ENCODE measurements at places on chromosomes 1 and 21. TPM values are rescaled to one million over a fixed set of nuclear protein-coding genes. Genes with fewer than 3 reads are reported as not detected.
A peak's percentile ranks its signal among the peaks of the same experiment; 100 is the strongest.

DNA sequence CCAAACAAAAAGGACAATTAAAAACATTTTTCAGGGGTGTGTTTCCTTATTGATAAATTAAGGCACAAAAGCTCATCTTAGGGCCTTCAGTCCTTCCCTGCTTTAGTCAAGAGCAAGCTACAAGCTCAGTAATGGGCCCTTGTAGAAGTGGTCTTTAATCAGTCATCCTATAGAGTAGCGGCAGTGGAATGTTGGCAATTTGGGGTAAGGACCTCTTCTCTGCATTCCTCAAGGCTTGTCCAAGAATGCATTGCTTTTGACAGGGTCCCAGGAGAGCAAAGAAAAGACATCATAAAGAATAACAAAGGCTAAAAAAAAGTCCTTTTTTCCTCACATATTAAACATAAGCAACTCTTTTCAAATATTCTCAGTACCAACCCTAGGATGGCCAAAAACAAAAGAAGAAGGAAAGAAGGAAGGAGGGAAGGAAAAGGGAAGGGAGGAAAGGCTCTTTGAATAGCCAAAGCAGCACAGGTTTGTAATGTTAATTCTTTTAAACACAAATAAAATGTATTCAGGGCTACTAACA is 27.3 kb upstream of the CAMK1G start:
- no peaks in the 10 kb centered on the region for H3K27me3 ChIP-seq
- H3K4me1 ChIP-seq: no peaks in the 10 kb centered on the region
- no peak for DNase-seq
- H3K27ac ChIP-seq: no peak overlapping the region

GRCh38 chr1:46002551-46003150 is 129.8 kb downstream of the PIK3R3 start:
- no peaks in the 10 kb centered on the region for H3K4me1 ChIP-seq
- H3K27me3 ChIP-seq: no peaks in the 10 kb centered on the region
- no peak overlapping the region for H3K27ac ChIP-seq

DNA sequence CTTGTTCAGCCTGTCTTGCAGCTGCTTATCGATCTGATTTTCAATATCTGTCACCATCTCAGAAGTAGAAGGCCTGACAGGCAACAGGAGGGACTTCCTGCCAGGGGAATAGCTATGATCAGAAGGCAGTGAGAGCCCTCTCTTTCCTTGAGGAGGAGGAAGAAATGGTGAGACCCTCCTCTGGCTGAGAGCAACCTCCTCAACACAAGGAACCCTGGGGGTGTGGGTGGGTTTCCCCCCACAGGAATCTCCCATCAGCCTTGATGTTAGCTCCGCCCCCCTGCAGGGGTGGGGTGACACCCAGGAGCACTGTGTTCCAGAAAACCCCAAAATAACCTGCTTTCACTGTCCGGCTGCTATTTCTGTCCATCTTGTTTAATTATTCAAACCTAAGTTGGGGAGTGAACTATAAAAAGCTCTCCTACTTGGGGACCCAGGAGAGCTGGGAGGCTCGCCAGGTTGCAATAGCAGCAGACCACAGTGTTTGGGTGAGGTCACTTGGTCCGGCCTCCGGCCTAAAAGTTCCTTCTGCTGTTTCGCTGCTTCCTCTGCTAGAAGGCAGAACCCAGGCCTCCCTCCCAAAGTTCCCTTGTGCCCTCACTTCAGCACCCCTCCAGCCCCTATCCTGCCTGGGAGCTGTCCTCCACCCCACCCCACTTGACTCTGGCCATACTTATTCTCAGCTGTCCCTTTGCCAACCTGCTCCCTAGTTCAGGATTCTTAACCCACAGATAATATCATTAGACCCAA is 7.8 kb upstream of the MEF2D start:
- no peaks in the 10 kb centered on the region for H3K36me3 ChIP-seq
- H3K27me3 ChIP-seq: no peaks in the 10 kb centered on the region
- peak; percentile 65 for DNase-seq
- H3K4me1 ChIP-seq: peaks cover 81% of the 10 kb centered on the region

DNA sequence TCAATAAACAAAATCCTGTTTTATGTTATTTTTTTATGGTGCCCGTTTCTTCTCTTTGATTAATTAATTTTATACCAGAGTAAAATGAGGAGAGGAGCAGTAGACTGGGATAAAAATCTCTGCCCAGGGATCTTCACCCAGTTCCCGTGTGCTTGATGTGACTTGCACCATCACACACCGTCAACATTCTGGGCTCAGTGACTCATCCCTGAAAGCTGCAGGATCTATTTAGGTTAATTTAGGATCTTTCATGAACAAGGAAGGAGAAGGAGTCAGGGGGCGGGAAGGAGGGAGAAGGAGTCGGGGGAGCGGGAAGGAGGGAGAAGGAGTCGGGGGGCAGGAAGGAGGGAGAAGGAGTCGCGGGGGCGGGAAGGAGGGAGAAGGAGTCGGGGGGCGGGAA is 182.4 kb downstream of the SMYD3 start:
- DNase-seq: no peak
- no peak overlapping the region for H3K27ac ChIP-seq
- H3K4me1 ChIP-seq: no peaks in the 10 kb centered on the region
- no peak overlapping the region for H3K4me3 ChIP-seq

NUF2 gene
- total RNA-seq: 5.2 TPM

HSPA6 gene
- total RNA-seq: 0.58 TPM

LRRC39 gene
- 0.45 TPM for total RNA-seq

LENEP gene
- 11.6 TPM for total RNA-seq

TFF2 gene
- total RNA-seq: 2.3 TPM

DNA sequence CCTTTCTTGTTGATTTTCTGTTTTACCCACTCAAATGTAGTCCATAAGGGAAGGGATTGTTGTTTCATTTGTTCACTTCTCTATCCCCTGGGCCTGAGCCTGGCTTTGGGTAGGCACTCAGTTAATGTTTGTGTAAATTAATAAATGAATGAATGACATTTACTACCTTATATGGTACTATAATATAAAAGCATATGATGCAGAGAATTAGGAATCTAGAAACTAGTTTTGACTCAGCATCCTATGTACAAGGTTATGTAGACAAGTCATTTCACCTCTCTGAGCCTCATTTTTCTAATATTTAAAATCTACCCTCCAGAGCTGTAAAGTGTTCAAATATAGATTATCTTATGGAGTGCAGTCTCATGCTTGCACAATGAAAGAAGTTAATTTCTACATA is 68.9 kb upstream of the S1PR1 start:
- no peaks in the 10 kb centered on the region for H3K27me3 ChIP-seq
- H3K4me1 ChIP-seq: no peaks in the 10 kb centered on the region
- no peaks in the 10 kb centered on the region for H3K36me3 ChIP-seq

- peaks cover 28% of the 10 kb centered on the region for H3K36me3 ChIP-seq
- H3K4me3 ChIP-seq: no peak overlapping the region
- H3K27ac ChIP-seq: no peak overlapping the region
- no peak for DNase-seq
Observed at GRCh38 chr1:175174309-175175102, 18.1 kb downstream of the KIAA0040 start.

- H3K36me3 ChIP-seq: no peaks in the 10 kb centered on the region
- no peak overlapping the region for H3K27ac ChIP-seq
- DNase-seq: no peak
- H3K4me3 ChIP-seq: no peak overlapping the region
Observed at GRCh38 chr1:61157468-61157987, 75.2 kb downstream of the NFIA start.

- no peak overlapping the region for H3K4me3 ChIP-seq
- DNase-seq: no peak
- H3K27me3 ChIP-seq: no peaks in the 10 kb centered on the region
- no peak overlapping the region for H3K27ac ChIP-seq
- no peaks in the 10 kb centered on the region for H3K4me1 ChIP-seq
- H3K36me3 ChIP-seq: no peaks in the 10 kb centered on the region
Observed at GRCh38 chr1:201220388-201220715, 29.7 kb downstream of the IGFN1 start.

DNA sequence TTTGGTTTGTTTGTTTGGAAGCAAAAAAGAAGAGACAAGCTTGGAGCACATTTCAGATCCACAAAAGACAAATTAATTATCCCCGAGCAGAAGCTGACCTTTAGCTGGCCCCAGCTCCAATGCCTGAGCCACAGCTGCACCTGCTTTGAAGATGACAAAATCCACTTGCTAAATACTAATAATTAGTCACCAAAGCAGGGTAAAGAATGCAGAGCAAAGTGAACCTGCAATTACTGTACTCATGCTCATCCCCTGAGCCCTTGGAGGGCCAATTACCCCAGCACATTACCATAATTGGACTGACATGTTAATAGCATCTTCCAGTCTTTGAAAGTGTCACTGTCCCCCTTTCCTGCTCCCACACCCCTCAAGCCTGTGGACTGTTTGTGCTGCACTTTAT is 38.2 kb upstream of the KCND3 start:
- no peak overlapping the region for H3K27ac ChIP-seq
- DNase-seq: no peak
- H3K4me1 ChIP-seq: peaks cover 10% of the 10 kb centered on the region
- H3K27me3 ChIP-seq: no peaks in the 10 kb centered on the region

GRCh38 chr1:201260236-201260590 is 23.1 kb upstream of the PKP1 start:
- H3K27ac ChIP-seq: no peak overlapping the region
- peaks cover 11% of the 10 kb centered on the region for H3K4me1 ChIP-seq
- H3K4me3 ChIP-seq: peak overlapping the region; percentile 25
- no peaks in the 10 kb centered on the region for H3K36me3 ChIP-seq
- peaks cover 8% of the 10 kb centered on the region for H3K27me3 ChIP-seq

DNA sequence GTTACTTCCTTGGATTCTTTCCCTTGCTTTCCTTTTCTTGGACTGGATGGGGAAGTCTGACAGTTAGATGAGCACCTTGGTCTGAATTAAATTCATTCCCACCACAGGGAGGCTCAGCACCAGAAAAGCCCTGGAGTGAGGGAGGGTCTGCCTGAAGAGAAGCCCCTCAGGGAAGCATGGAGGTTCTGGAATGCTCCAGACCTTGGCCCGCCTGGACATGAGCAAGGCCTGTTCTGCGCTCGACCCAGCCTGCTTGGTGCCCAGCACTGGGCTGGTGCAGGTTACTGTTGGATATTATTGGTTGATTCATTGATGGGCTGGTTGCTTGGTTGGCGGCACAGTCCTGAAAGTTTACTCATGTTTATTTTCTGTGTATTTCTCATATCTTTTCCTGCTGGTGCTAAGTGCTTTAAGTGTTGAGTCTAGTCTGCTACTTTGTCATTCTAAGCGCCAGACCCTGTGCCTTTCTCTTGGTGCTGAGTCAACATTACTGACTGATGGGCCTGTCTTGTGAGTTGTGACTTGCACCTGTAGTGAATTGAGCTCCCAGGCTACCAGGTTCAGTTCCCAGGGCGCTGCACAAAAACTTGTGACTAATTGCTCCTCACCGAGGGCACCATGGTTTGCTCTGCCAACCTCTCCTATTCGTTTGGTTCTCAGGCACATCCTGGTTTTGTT is 538.5 kb downstream of the KIF26B start:
- H3K4me1 ChIP-seq: no peaks in the 10 kb centered on the region
- H3K4me3 ChIP-seq: no peak overlapping the region
- H3K36me3 ChIP-seq: no peaks in the 10 kb centered on the region
- peaks cover 7% of the 10 kb centered on the region for H3K27me3 ChIP-seq
- no peak for DNase-seq
- H3K27ac ChIP-seq: no peak overlapping the region

DNA sequence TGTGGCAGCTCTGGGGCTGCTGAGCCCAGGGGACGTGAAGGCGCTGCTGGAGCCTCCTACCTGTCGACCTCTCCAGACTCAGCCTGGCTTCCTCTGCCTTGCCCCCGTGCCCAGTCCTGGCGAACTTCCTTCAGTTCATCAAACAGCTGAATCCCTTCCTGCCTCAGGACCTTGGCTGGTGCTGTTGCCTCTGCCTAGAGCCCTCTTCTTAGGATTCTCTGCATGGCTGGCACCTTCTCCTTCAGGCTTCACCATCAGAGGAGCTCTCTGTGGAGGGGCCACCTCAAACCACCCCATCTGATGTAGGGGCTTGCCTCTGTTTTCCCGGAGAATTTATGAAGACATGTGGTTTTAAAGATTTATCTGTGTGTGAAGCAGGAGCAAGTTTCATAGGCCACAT is 23.4 kb upstream of the ATF3 start:
- no peak overlapping the region for H3K4me3 ChIP-seq
- no peaks in the 10 kb centered on the region for H3K4me1 ChIP-seq
- H3K27me3 ChIP-seq: peaks cover 44% of the 10 kb centered on the region
- no peaks in the 10 kb centered on the region for H3K36me3 ChIP-seq
- no peak overlapping the region for H3K27ac ChIP-seq
- no peak for DNase-seq

TMEM240 gene
- 3.5 TPM for total RNA-seq

GRCh38 chr1:155951753-155952504 is 10.5 kb downstream of the RXFP4 start:
- H3K27me3 ChIP-seq: no peaks in the 10 kb centered on the region
- peaks cover 90% of the 10 kb centered on the region for H3K36me3 ChIP-seq
- no peak overlapping the region for H3K4me3 ChIP-seq
- H3K27ac ChIP-seq: no peak overlapping the region

DNA sequence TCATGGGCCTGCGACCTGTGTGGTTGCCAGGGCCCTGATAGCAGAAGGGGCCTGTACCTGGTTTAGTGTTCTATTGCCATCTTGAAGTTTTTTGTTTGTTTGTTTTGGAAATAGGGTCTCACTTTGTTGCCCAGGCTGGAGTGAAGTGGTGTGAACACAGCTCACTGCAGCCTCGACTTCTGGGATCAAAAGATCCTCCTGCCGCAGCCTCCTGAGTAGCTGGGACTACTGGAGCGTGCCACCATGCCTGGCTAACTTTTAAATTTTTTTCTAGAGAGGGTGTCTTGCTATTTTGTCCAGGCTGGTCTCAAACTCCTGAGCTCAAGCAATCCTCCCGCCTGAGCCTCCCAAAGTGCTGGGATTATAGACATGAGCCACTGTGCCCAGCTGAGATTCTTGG is 72.9 kb downstream of the UBE2T start:
- no peaks in the 10 kb centered on the region for H3K4me1 ChIP-seq
- H3K36me3 ChIP-seq: no peaks in the 10 kb centered on the region
- no peak overlapping the region for H3K4me3 ChIP-seq
- no peak overlapping the region for H3K27ac ChIP-seq
- no peak for DNase-seq
- peaks cover 10% of the 10 kb centered on the region for H3K27me3 ChIP-seq

DNA sequence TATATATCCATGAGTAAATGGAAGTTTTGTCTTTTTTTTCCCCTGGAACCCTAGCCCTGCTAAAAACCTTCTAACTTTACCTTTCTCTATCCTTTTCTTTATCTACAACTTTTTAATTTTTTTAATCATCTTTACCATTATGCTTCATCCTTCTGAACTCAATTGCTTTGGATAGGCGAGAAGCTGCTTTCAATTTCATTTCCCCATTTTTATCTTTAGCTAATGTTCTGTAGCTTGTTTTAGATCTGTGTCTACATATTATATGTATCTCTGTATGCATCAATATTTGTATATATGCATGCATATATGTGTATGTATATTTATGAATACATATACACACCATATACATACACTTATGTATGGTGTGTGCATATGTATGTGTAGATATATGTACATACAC is 57.4 kb downstream of the PTPRC start:
- no peak overlapping the region for H3K27ac ChIP-seq
- H3K27me3 ChIP-seq: no peaks in the 10 kb centered on the region
- peaks cover 4% of the 10 kb centered on the region for H3K4me1 ChIP-seq
- H3K4me3 ChIP-seq: no peak overlapping the region
- no peak for DNase-seq
